ENCODE measurements at places on chromosomes 5 and 9.

DNA sequence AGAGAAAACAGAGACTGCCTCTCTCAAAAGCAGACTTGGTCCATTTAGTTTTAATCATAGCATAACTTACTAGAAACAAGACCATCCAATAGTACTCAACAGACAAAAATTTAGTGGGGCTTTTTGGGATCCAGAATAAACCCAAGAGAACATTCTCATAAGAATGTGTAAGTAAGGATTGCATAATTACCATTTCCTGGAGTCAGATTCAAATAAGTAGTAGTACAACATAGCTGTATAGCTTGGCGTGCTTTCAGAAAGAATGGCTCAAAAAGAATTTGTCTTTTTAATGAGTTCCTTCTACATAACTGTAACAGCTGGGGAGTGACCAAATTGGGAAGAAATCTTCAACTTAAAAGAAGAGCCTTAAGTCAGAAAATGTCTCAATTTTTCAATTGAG is 145.4 kb downstream of the DENND1A start:
- peak; percentile 65 for DNase-seq

DNA sequence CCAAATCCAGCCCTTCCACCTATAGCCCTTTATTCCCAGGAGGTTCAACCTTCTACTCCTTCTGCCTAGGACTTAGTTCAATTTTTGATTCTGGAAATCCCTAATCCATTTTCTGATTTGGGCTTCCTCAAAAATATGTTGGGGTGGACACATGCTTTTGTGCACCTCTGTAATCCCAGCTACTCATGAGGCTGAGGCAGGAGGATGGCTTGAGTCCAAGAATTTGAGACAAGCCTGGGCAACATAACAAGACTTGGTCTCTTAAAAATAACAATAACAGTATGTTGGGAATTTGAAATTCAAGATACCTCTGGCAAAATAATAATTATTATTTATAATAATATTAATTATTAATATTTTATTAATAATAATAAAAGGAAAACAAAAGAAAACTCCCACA is 188.7 kb upstream of the TLE4 start:
- DNase-seq, result peak; percentile 5

DNA sequence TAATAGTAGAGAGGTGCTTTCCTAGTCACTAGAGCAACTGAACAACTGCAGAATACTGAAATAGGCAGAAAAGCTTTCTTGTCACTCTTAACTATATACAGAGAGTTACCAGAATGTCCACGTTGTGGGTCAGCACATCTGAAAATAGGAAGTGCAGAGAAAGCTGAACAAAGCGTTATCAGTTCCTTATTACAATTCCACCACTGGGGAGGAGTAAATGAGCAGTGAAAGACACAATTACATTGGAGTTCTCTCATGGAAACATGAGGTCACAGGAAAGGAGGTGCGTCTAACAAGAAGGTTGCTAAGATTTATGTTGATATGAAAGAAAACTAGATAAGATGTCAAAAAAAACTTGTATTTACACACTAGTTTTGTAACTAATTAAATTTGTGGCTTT is 461.9 kb upstream of the COX7C start:
- DNase-seq, result peak; percentile 53

DNA sequence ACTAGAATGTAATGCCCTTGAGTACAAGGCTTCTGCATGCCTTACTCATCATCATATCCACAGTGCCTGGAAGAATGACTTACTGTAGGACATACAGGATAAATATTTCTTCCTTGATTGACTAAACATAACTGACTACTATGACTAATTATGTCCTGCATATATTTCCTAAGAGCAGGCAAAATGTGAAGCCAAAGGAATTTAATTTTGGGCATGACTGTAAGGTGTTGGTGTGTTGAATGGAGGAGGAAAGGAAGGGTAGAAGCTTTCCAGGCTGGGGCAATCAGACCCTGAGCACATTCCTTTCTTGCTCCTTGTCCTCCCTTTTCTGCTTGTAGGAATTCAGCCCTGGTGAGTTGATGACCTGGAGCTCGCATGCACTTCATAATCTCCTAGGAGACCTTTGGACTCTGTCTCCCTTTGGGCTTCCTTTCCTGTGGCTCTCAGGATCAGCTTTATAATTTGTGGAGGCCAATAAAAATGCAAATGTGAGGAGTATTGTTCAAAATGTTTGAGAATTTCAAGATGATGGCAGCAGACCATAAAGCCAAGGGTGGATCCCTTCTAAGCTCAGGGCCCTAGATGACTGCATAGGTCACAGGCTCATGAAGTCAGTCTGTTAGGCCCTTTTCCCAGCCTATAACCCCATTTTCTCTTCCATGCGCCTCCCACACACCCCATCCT is 174.0 kb downstream of the HMHB1 start:
- DNase-seq, result peak; percentile 16

DNA sequence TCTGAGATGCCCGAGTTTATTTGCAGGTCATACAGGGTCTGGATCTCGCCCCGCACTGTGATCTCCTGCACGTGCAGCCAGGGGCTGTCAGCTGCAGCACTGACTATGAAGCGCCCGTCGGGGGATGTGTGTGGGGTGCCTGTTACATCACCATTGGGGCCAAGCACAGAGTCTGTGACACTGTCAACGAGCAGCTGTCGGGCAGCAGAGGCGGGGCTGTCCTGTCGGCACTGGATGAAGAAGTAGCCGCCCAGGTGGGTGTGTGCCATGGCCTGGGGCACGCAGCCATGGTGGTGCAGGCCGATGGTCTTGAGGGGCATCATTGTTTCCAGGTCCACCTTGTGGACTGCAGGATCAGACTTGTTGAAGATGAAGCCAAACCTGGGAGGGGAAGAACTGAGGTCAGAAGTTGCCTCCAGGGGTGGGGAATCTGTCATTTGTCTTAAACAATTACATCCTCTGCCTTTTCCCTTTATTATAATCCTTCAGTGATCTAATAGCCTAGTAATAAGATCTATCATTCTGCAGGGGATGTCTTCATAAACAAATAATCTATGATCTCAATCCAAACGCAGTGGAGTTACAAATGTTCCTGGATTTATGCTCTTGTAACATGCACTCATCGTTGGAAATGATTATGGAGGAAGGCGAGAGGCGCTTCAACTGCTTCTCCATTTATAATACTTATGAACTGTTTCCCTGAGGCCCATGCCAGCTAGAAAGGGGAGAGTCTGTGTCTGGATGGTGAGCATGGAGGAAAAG is 147.8 kb downstream of the HSPA4 start:
- no peak for DNase-seq

- DNase-seq, result peak; percentile 73
These were observed 14.7 kb upstream of the ADRB2 start for GRCh38 chr5:148811756-148812155.

DNA sequence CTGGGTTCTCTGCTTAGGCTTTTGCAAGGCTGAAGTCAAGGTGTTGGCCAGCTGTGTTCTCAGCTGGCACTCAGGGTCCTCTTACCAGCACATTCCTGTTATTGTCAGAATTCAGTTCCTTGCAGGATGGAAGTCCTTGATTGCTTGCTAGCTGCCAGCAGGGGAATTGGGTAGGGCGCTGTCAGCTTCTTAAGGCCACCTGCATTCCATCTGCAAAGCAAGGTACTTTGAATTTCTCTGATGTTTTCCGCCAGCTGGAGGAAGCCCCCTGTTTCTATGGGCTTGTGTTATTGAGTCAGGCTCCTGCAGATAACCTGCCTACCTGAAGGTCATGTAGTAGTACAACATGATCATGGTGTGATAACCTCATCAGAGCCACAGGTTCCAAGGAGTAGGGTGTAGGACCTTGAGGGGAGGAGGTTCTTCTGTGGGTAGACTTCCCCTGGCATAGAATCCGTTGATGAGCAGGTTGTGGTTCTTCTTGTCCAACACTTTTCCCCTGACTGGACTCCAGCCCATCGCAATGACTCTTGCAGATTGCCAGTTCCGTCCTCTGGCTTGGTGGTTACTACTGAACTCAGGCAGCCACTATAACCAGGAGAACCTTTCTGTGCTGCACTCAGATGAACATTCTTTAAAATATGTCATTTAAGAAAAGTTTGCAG is 6.8 kb downstream of the TENT4A start:
- DNase-seq, result no peak

GRCh38 chr5:135218790-135219568 is 180.1 kb downstream of the MACROH2A1 start:
- peak; percentile 87 for DNase-seq

- no peak for DNase-seq
These were observed 147.9 kb downstream of the MACROH2A1 start for GRCh38 chr5:135251093-135251492.

GRCh38 chr5:73983644-73984043 is 357.6 kb downstream of the ARHGEF28 start:
- DNase-seq, result no peak

GRCh38 chr9:135692410-135692809 is 6.9 kb downstream of the SOHLH1 start:
- DNase-seq, result no peak

- no peak for DNase-seq
These were observed 15.0 kb downstream of the ARRDC3 start for GRCh38 chr5:91367908-91368648.

- DNase-seq, result no peak
These were observed 53.9 kb downstream of the IRX2 start for GRCh38 chr5:2697446-2698200.

DNA sequence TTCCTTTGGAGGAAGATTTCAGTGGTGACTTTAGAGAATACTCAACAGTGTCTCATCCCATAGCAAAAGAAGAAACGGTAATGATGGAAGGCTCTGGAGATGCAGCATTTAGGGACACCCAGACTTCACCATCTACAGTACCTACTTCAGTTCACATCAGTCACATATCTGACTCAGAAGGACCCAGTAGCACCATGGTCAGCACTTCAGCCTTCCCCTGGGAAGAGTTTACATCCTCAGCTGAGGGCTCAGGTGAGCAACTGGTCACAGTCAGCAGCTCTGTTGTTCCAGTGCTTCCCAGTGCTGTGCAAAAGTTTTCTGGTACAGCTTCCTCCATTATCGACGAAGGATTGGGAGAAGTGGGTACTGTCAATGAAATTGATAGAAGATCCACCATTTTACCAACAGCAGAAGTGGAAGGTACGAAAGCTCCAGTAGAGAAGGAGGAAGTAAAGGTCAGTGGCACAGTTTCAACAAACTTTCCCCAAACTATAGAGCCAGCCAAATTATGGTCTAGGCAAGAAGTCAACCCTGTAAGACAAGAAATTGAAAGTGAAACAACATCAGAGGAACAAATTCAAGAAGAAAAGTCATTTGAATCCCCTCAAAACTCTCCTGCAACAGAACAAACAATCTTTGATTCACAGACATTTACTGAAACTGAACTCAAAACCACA is 67.4 kb downstream of the VCAN start:
- no peak for DNase-seq

GRCh38 chr9:125594223-125594610 is 112.8 kb downstream of the MAPKAP1 start:
- no peak for DNase-seq

DNA sequence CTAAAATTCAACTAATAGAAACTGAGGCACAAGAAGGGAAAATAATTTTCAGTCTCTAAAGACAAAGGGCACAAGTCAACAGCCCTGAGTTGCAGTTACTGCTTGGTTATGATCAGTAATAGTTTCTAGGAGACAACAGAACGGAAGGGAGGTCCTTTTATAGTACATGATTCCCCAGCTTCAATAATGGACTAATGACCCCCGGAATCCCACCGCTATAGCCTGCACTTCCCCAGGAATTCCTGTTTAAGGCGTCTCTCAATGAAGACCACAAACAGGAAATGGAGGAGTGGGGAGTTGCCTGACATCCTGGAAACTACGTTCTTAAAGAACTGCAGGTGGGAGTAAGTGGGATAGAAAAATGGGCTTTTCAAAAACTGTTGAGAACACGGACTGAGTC is 60.6 kb downstream of the DIAPH1 start:
- DNase-seq, result peak; percentile 52
